ENCODE measurements at places on chromosomes 2 and 18.
A peak's percentile ranks its signal among the peaks of the same experiment; 100 is the strongest.

DNA sequence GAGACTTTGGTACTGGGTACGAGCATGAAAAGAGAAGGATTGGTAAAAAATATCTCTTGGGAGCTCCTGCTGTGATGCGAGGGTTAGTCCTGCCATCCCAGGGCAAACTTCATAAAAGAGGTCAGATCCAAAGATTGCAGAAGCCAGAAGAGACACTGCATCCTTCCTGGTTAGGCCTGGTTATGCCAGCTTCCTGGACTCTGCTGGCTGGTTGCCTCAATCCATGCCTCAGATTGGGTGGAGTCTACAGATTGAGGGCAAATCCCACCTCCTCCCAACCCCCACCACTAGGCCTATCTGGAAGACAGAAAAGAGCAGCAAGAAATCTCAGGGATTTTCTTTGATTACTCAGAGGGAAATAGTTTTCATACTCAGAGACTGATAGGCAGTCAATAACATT lies 5.3 kb upstream of the ACADL start:
- no peak for DNase-seq

DNA sequence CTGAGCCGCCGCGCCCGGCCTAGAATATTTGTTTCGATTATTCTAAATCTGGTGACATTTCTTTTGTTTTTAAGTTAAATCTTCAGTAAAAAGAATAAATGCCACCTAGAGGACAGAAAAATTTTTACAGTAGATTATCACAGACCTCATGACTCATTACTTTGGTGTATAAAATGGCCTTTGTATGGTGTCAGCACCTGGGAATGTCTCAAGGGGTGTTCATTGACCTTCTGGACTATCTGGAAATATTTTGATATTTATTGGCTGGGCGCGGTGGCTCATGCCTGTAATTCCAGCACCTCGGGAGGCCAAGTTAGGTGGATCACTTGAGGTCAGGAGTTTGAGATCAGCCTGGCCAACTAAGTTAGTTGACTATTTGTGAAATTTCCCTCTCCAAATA lies 30.3 kb upstream of the SLC30A6 start:
- DNase-seq, result peak; percentile 23

DNA sequence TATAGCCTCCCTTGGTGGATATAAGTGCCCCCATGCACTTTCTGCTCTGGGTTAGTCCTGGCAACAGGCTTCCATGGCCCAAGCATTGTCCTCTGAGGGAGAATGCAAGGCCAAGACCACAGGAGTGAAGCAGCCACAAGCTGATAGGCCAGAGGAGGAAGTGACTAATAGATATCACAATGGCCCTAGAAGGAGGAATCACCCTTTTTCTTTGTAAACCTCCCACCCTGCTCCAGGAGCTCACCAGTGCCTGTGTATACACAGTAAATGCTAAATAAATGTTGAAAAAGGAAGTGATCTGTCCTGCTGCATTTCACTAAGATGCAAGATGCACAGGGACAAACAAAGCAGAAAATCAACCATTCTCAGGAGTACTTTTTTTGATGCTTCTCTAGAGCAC lies 49.7 kb upstream of the ABCA12 start:
- DNase-seq, result no peak

- no peak for DNase-seq
Measured at GRCh38 chr2:46002947-46003346, 294.3 kb upstream of the EPAS1 start.

DNA sequence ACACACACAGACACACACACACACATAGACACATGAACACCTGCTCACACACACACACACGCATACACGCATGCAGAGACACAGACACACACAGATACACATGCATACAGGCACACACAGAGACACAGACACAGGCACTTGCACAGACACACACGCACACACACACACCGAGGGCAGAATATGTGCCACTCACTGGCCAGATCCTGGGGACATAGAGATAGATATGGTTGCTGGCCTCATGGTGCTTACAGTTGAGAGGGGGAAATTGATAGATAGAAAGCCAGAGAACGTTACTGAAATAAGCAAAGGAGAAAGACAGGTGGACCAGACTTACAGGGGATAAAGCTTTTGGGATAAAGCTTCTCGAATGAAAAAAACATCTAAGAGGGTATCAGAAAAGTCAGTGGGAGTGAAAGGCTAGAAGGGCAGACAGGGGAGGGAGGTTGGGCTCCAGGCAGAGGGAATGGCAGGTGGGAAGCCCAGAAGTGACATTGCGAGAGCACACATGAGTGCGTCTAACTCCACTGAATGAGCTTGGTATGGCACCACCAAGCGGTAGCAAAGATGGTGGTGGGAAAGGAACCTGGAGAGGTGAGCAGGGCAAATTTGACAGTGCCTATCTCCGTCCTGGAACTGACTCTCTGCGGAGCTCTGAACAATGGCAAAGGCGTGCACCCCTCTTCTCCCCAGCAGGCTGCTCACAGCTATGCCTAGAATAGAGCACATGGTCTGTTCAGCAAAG lies 390.1 kb upstream of the TRIB2 start:
- DNase-seq, result no peak

GRCh38 chr2:241768251-241768711 lies 8.3 kb upstream of the GAL3ST2 start:
- DNase-seq, result no peak

DNA sequence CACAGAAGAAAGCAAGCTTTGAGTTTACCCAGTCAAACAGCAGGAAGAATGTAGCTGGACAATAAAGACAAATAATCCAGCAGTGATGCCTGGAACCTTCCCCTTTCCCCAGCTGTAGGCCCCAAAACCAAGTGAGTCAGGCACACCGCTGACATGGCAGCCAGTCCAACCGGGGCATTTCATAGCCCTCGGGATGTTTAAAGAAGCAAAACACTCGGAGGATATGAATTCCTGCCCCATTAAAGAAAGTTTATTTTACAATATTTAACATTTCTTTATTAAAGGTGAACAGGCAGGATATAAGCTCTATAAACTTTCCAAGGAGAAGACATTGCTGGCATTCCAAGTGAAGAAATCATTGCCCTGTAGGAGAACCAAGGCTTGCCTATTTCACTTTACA lies 507.6 kb upstream of the TNP1 start:
- DNase-seq, result no peak

GRCh38 chr2:174546519-174547506 lies 50.8 kb downstream of the WIPF1 start:
- peak; percentile 33 for DNase-seq

- DNase-seq, result no peak
Measured at GRCh38 chr2:205041472-205042130, 496.3 kb downstream of the PARD3B start.

GRCh38 chr2:188869550-188869949 lies 104.6 kb upstream of the COL3A1 start:
- peak; percentile 77 for DNase-seq

DNA sequence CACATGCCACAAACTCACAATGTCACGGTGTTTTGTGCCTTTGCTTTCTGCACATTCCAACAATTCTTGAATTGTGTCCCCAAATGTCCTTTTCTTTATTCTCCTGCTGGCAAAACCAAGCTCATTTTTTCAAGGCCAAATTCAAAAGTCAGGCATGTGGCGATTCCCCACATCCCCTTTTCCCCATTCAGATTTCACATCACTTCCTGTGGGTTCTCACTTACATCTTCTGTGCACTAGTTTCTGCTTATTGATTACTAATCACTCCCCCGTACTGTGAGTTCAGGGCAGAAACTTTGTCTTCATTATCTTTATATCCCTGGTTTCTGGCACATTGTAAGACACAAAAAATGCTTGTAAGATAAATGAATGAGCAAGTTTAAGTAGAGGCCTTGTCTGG lies 69.2 kb downstream of the AP1S3 start:
- DNase-seq, result peak; percentile 25

DNA sequence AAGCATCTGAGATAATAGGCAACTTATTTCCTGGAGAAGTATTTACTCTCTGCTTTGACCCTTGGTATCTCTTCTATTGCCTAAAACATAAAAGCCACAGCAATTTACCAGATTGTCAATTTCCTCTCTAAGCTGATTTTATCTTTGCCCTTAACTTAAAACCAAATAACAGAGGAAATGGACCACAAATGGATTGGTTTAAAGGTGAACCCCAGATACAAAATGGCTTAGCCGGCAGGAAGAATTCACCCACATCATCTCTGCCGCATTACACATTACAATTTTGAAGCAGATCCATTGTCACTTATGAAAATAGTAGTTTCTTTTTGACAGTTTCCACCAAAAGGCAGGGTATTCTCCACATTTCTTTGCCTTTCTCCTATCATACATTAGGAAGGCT lies 585.8 kb upstream of the CHAC2 start:
- no peak for DNase-seq

DNA sequence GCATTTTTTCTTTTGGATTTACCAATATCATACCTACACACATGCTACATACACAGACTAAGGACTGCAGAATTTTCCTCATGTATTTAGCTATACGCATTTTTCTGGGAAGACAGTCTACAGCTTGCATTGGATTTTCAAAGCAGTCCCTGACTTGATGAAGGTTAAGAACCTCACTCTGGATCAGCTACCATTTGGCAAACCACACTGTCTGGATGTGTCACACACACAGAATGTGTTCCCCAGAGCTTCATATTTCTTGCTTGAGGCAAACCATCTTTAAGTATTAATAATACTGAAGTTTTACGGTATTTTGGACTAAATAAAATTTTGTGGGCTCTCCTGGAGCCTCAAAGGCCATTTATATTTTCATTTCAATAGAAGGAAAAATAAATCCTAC lies 102.3 kb downstream of the TCF4 start:
- DNase-seq, result peak; percentile 69

- DNase-seq, result peak; percentile 51
Measured at GRCh38 chr2:54470266-54470938, 14.3 kb downstream of the SPTBN1 start.

DNA sequence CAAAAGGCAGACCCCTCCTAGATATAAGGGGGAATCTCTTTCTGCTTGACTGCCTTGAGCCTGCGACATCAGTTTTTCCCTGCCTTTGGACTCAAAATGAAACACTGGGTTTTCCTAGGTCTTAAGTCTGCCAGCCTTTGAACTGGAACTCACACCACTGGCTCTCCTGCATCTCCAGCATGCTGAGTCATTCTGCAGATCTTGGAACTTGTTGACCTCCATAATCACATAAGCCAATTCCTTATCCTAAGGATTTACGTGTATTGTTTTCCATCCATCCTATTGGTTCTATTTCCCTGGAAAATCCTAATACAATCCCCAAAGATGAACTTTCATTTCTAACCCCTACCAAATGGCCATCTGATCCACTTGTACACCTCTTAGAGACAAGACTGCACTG lies 88.0 kb downstream of the AFF3 start:
- DNase-seq, result no peak

- DNase-seq, result no peak
Measured at GRCh38 chr18:77894060-77894459, 644.4 kb downstream of the GALR1 start.

DNA sequence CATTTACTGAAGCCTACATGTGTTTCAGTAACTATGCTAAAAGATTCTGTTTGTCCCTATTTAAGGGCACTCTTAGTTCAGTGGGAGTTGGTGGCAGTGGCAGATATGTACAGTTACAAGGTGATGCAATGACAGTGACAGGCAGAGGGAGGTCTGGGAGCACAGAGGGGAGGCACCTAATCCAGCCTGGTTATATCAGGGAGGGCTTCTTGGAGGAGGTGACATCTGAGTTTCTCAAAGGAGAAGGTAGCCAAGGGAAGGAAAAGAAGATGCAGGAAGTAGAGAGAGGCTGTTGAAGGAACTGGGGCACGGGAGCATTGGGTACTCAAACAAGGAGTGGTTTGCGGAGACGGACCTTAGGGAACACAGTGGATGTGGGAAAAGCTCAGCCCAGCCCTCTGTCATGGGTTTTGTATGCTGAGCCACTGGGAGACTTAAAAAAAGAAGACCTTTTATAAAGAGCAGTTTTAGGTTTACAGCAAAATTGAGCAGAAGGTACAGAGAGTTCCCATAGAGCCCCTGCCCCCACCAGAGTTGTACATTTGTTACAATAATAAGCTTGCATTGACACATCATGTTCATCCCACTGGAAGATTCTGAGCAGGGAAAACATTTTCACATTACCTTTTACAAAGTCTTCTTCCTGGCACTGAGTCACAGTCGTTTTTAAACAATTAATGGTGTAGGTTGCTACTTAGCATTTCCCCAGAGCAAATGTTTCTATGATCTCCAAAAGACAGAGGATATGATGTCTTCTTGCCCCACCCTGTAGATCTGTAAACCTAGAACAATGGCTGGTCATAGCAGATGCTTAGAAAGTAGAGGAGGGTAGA lies 83.0 kb upstream of the TAF1B start:
- no peak for DNase-seq

GRCh38 chr2:38592951-38593350 lies 9.8 kb downstream of the HNRNPLL start:
- DNase-seq, result no peak

GRCh38 chr2:157315901-157316300 lies 9.7 kb downstream of the ERMN start:
- no peak for DNase-seq

DNA sequence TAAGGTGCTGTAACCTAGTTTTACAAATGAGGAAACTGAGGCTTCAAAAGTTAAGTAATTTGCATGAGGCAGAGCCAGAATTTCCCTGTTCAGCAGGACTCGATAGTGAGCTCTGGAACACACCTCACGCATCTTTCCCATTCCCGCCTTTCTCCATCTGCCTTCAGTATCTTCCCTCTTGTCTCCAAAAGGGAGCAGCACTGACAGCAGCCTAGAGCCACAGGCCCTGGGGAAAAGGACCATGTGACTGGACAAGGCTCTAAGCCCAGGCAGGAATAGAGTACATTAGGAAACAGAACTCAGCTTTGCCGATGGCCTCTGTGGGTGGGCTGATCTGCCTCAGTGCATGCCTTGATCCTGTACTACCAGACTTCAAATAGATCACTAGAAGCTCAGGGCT lies 21.5 kb downstream of the GPR155 start:
- peak; percentile 63 for DNase-seq

- DNase-seq, result peak; percentile 26
Measured at GRCh38 chr18:8844721-8845148, 139.4 kb downstream of the MTCL1 start.

DNA sequence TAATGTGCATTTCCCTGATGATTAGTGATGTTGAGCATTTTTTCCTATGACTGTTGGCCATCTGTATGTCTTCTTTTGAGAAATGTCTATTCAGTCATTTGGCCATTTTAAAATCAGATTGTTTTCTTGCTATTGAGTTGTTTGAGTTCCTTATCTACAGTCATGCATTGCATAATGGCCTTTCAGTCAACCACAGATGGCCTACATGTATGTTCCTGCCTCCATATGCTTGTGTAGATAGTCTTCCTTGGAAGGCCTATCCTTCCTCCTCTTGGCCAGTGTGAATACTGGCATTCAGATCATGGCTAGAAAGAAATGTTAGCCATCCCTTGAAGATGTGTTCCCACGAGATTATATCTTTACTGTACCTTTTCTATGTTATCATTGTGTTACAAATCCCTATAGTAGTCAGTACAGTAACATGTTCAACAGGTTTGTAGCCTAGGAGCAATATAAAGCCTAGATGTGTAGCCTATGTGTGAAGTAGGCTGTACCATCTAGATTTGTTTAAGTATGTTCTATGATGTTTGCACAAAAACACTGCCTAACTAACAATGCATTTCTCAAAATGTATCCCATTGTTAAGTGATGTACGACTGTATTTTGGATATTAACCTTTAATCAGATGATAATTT lies 65.6 kb upstream of the CD302 start:
- no peak for DNase-seq

- DNase-seq, result no peak
Measured at GRCh38 chr2:122681626-122682025, 926.2 kb downstream of the TSN start.

GRCh38 chr2:223914324-223914723 lies 30.8 kb downstream of the WDFY1 start:
- no peak for DNase-seq

Measured in muscle of leg (tissue), 16 donors.